ENCODE measurements at places on chromosomes 12 and 14. TPM values are rescaled to one million over a fixed set of nuclear protein-coding genes. Genes with fewer than 3 reads are reported as not detected.

The MYRFL gene
- total RNA-seq: 0.93 TPM

The POTEG gene
- not detected for total RNA-seq

The PLEKHD1 gene
- total RNA-seq: 2.0 TPM

The SLCO1B3 gene
- not detected for total RNA-seq

The TBC1D30 gene
- 3.0 TPM for total RNA-seq

The RNASE4 gene
- 5.7 TPM for total RNA-seq

The TCL1A gene
- total RNA-seq: not detected

The KLRK1 gene
- not detected for total RNA-seq

The SERPINA12 gene
- not detected for total RNA-seq

The PLCZ1 gene
- not detected for total RNA-seq

The IL31 gene
- not detected for total RNA-seq

The SYCP3 gene
- total RNA-seq: not detected

The CLEC7A gene
- total RNA-seq: not detected

The PRPH gene
- 0.62 TPM for total RNA-seq
